ENCODE measurements at places on chromosomes 6 and 20.

DNA sequence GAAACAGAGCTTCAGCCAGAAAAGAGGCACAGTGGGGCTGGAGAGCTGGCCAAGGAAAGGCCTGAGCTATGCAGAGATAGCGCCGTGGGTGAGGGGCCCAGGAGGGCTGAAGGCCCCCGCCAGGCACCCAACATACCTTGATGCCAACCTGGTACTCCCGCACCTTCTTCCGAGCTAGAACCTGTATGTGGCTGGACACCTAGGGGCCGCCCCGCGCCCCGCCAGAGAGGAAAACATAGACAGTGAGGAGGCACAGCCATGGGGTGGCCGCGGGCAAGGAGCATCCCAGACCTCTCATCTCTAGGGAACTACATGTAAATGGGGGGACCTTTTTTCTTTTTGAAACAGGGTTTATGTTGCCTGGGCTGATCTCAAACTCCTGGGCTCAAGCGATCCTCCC is 12.0 kb downstream of the RPL10A start:
- DNase-seq: no peak

DNA sequence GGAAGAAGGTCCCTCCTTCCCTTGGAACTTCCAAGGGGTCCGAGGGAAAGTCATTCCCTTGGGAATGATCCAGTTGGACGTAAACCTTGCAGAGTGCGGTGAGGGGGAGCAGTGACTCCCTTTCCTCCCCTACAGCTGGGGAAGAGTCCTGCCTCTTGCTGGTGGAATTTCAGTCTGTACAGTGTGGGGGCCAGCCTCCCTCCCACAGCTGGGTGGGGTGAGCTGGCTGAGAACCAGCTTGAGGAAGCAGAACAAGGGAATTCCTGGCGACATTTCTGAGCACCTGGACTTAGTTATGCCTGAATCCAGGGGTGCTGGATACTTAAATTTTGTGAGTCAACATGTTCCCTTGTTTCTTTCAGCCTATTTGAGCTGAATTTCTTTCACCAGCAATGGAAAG is 152.0 kb downstream of the ANKRD60 start:
- DNase-seq: no peak

DNA sequence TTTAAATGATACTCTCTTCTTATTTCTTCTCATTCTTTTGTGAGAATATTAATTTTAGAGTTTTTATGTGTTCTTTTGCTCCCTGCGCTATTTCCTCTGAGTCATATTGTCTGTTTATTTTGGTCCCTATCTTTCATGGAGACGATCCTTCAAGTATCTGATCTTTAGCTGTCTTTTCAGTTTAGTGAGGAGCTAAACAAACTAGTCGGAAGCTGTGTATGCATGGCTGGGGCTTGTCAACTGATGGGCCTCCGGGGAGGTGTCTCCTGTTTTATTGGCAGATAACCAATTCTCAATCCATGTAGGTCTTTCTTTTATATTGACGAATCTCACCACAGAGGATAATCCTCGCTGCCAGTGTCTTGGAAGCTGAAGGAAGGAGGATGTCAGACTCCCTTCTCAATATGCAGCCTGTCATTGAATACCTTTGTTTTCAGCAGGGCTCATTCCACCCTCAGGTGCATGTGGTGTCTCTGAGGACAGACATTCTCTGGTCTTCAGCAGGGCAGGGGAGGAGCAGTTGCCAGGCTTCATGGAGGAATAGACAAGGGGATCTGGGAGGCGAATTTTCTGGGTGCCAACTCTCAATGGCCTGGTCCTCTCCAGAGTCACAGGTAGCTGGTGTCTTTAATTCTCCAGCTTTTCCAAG is 64.9 kb downstream of the RNF182 start:
- DNase-seq: no peak

DNA sequence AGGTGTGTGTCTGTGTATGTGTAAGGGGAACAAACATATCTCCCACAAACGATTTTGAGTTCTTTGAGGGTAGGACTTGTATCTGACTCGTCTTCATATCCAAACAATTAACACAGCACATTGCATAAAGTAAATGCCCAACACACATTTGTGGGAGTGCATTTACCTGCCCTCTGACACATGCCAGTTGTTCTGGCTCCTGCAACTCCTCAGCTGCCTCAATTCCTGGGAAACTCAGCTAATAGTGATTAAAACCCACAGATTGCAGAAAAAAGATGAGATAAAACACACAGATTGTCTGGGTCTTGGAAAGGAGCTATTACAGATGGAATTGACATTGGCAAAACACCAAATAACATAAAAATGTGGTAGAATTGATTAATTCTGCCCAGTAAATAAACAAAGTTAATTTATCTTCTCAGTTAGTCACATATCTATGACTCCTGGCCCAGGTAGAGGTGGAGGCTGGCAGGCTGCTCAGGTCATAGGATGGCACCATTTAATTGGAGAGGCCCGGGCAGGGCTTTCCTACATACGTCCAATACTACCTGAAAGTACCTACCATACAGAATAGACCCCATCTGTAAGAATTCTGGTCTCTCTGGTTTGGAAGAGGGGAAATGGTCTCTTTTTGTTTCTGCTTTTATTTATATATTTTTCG is 71.5 kb upstream of the IFNGR1 start:
- DNase-seq: no peak

DNA sequence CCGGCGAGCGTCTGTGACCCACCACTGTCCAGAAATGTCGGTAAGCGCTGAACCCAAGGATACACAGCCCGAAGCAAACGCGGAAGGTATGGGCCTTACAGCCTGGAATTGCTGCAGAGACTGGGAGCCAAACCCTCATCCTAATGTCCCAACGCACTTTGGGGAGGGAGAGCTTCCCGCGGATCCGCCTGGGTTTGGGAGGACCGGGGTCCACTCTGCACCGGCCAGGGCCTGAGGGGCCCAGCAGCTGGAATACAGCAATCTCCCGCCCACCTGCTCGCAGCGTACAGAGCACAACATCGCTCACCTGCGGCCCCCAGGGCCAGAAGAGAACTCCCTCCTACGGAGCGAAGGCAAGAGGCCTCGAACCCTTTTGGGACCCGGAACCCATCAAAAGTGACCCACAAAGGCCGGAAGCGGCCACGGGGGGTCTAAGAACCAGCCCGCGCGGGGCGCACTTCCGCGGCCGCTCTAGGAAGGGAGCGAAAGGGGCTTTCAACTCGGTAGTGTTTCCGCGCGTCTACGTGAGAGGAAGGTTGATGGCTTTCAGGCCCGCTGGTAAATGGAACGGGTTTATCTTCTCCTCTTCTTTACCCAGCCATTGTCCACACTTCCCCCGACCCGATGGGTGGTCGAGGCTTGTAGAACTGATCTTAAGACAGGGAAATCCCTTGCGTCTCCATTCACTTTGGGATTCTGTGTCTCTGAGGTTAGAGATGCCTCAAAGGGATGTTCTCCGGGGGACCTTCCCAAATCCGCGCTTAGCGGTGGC is at the start of gene ZSCAN12:
TSS of gene ZSCAN12 (minus strand) at position 398 of the 772 bp plus-strand sequence. CDS start 1,342 bp downstream, outside the sequence.
- peak; percentile 76 for DNase-seq

- no peak for DNase-seq
Measured at GRCh38 chr6:100479179-100480035, 14.7 kb upstream of the SIM1 start.

DNA sequence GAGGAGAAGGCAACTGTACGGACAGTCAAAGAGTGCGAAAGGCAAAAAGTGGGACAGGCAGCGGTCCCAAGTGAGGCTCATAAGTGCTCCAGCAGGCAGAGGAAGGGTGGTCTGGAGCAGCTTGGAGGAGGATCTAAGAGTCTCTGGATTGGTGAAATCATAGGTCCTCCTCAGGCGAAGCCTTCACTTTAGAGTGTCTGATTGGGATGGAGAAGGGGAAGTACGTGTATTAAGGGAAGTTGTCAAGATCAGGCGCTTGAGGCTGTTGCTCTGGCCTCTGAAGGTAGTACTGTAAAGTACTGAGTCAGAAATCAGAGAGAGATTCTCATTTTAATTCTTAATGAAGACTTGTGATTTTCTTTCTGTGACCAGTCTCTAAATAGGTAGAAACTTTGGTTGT is 185.6 kb downstream of the KIF16B start:
- DNase-seq: no peak

DNA sequence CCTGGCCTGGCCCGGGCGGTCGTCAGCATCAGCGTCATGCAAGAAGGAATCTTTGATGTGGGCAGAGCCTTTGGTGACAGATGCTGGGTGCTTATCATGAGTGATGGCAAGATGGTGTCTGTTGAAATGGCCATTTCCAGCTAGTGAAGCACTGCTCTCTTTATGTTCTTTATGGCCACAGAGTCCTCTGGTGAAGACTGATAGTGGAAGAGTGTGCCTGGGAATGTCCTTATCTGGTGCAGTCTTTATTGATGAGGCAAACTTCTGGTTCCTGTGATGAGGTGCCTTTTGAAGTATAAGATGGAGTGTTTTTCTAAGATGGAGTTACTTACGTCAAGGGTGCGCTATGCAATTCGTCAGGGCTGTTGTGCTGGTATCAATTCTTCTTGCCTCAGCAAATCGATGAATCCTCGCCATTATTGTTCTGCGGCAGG is 22.6 kb upstream of the CCR6 start:
- DNase-seq: no peak

DNA sequence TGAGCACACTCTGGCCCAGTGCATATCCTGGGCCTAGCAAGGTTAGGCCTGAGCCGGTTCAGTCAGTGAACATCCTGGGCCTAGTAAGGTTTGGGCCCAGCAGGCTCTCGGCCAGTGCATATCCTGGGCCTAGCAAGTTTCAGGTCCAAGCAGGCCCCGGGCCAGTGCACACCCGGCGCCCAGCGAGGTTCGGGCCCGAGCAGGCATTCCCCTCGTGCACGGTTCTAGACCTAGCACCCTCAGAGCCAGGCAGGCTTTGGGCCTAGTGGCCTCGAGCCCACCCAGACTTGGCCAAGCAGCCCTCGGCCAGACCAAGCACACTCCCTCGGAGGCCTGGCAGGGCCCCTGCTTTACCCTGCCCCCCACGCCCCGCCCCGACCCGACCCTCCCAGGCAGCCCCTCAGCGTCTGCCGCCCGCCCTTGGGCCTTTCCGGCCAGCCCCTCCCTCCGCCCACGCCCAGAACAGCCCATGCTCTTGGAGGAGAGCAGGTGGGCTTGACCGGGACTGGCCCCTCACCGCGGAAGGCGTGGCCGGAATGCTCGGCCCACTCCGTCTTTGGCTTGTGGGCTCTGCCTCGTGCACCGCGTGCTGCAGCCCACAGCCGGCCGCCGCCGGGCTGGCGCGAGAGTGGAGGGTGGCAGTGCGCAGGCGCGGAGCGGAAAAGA is at the start of gene CTCFL:
TSS of gene CTCFL (minus strand) at position 630 of the 666 bp plus-strand sequence. CDS start 935 bp downstream, outside the sequence.
- DNase-seq: no peak

DNA sequence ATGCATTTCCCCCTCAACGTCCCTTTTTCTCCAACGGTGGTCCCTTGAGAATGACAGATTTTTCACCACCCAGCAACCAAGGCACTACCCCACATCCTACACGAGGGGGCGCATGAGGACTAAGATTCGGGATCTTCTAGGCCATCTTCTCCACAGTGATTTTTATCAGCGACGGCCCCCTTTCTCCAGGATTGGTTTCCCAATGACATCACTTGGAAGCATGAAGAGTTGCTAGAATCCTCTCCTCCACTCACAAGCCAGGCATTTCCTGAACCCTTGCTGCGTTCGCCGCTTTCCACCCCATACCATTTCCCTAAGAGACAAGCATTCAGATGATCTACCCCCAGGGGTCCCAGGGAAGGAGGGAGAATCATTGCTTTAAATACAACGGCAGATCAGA is 252.0 kb downstream of the HIVEP2 start:
- no peak for DNase-seq

DNA sequence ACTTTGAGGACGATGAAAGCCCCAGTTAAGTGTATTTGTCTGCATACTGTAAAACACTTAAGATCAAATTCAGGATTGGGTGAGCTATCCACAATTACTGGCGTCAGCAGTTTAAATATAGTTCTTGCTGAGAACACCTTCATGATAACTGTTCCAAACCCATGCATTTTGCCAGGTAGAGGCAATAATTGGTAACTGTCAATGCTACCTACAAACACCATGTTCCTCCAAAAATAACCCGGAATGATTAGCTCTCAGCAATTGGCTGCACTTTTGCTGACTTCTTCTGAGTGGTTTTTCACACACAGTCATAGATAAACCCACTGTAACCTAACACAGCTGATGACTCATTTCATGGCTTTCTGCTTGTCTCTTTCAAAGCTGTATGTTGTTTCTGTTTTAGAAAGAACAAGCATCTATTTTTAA is 1358.6 kb upstream of the GJE1 start:
- no peak for DNase-seq

DNA sequence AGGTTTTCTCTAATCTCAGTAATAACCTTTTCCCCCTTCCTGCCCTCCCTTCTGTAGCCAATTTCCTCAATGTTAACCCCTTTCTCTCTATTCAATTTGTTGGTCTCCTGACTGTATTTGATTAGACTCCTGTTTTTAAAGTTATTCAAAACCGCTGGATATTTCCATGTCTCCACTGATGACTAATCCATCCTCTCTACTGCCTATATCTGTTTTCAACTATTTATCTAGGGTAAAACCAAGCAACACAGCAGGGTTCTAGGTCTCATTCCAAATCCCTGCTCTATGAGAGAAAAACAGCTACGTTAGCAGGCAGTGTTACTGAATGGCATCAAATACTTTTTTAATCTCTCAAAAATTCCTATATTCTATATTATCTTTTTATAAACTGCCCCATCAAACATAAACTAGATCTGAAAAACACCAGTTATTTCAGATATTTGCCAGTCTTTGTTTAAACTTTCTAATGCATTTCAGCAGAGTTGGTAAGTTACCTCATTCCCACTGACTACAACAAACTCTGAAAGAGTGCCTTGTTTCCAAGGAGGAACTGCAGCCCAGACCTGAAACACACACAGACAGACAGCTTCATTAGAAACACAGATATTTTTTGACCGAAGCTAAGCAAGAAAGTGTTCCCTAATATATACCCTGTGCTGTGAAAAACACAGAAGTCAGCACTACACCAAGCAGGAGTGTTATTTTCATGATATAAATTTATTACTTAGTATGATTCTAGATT is 8.2 kb downstream of the RTN4IP1 start:
- no peak for DNase-seq

- no peak for DNase-seq
Measured at GRCh38 chr6:26152226-26153101, 65.2 kb downstream of the HFE start.

GRCh38 chr6:167736486-167737204 is 90.1 kb upstream of the AFDN start:
- DNase-seq: no peak

DNA sequence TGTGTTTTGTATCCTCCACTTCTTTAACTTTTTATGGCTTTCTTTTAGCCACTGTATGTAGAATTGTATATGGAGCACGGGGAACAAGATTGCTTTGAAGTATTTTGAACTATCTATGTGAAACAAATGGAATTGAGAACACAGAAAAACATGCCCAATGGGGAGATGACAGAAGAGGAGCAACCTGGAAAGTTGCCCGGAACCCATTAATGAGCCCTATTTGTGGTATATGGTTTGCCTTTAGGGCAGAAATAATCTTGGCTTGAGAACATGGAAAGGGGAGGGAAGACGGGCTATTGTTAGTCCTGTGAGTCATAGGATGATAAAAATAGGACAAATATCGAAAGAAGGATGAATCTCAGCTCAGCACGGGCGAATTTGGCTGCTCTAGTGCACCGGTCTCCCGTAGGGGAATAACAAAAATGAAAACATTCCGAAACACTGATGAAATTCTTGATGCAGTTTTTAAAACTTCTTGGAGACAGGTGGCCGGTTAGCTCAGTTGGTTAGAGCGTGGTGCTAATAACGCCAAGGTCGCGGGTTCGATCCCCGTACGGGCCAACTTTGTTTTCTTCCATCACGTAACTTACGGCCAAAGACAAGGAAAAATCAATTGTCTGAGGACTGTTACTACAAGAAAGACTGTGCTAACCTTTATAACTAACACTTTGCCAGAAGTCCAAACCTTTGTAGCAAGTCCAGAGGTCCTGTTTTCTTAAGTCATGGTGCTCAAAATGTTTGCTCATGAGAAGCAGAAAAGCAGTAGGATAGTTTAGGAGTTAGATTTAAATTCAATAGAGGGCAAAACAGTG is 15.7 kb downstream of the HMGN4 start:
- peak; percentile 56 for DNase-seq

Measured in stimulated activated CD8-positive, alpha-beta memory T cell treated with anti-CD3 and anti-CD28 coated beads, Interleukin-7, amount 100 ng/mL, for 48 hours (primary cell).